ENCODE measurements at places on chromosomes 1 and 21. TPM values are rescaled to one million over a fixed set of nuclear protein-coding genes. Genes with fewer than 3 reads are reported as not detected.

The GJA9 gene
- not detected for total RNA-seq

DNA sequence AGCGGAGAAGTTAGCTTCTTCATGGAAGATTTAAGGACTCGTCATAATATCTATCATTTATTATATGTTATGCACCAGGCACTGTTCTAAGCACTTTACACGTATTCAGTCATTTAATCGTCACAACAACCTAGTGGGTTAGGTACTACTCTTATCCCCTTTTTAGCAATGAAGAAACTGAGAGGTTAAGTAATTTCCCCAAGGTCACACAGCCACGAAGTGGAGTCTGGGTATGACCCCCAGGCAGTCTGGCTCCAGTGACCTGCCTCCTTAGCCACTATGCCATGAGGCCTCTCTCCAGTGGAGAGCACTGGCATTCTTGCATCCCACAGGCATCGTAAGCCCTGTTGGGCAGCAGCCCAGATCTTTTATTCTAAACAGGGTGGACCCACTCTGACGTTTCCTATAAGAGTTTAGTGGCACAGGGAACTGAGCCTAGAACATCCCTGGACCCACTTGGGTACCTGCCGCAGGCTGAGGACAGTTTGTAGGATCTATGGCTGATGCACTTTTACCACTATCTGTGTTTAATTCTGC, 123.0 kb downstream of the NAV1 start:
- no peak for DNase-seq

DNA sequence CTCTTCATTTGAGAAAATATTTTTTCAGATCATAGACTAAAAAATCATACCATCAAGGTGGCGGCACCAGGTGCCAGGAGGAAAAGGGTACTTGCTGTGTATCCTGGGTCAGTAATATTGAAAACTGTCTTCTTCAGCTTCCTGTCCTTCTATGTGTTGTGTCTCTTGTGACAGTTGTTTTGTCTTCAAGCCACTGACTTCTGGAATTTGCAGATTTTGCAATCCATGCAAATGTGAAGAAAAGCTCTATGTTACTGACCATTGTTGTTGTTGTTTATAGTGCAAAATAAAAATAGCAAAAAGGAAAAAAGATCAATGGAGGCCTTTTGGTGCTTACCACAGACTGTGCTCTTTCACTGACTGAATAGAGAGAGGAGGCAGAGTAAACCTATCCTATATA, 83.2 kb upstream of the RHOU start:
- no peak for DNase-seq

GRCh38 chr1:150537732-150538684, 11.2 kb upstream of the ADAMTSL4 start:
- DNase-seq, result peak; percentile 82

- DNase-seq, result no peak
Observed at GRCh38 chr1:29643838-29644440, 407.6 kb downstream of the PTPRU start.

DNA sequence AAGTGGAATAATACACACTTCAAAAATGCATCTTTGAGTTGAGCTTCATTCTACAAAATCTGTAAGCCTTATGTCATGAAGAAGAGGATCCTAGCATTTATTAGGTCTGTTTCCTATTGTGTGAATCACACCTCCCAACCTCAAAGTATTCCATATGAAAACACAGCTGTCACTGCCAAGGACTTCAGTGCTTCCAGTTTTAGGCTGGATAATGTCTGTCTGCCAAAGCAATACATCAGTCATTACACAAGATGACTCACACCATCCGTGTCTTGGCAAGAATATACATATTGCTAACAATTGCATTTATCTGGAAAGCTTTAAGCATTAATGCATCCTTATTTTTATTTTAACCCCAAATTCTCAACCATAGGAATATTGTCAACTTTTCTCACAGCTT, 125.7 kb upstream of the TMPRSS15 start:
- DNase-seq, result peak; percentile 47

DNA sequence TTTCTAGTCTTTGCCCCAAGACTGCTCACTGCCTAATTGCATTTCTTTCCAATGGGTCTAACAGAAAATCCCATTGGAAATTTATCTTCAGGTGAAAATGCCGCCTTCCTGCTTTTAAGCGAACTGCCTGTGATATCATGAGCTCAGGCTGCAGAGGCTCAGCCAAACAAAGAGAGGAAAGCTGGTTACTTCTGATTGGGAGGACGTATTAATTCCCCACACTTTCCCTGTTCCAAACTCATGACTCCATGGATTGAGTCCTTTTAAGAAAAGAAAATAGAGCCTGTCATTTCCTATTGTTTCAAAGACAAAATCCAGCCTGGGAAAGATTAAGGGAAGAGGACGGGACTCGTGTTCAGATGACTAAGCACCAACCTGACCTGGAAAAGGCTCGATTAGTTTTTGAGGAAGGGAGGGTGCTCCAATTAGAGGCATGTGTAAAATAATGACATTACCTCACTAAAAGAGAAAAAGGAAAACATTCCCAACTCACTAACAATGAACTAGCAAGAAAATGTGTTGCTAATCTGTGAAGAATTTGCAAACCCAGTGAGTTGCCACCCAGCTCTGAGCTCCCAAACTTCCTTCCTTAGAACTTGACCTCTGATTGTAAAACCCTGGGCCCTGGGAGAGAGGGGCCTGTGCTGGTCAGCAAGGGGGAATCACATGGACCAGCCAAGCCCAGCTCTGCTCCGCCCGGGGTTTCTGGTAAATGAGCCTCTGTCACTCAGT, 61.2 kb downstream of the TCP10L start:
- peak; percentile 93 for DNase-seq

GRCh38 chr1:201098992-201099677, 13.1 kb downstream of the CACNA1S start:
- no peak for DNase-seq

- no peak for DNase-seq
Observed at GRCh38 chr1:159318784-159319551, 16.8 kb downstream of the FCER1A start.

Data from A172 (cell line).